ENCODE measurements at places on chromosomes 12 and 14.

DNA sequence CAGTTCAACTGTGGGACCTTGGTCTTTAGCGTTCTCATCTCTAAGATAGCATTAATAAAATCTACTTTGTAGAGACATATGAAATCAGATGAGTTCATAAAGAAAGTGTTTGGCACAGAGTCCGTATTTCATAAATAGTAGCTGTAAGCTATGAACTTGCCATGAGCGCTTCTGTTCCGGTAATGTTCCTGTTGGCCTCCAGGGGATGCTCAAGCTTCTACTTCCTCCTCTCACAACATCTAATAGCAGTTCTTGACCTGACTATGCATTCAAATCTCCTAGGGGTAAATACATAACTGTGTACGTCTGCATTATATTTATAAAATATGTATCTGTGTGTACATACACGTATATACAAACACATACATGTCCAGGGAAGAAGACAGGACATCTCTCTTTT lies 288.2 kb upstream of the TMPO start:
- no peak for DNase-seq

DNA sequence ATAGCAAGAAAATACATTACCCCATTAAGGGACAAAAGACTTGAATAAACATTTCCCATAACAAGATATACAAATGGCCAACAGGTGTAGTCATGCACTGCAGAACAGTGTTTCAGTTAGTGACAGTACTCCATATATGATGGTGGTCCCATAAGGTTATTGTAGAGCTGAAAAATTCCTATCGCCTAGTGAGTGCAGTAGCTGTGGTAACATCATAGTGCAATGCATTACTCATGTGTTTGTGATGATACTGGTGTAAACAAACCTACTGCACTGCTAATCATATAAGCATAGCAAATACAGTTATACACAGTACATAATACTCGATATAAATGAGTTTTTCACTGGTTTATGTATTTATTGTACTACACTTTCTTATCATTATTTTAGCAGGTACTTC lies 168.7 kb downstream of the C12orf75 start:
- DNase-seq: no peak

DNA sequence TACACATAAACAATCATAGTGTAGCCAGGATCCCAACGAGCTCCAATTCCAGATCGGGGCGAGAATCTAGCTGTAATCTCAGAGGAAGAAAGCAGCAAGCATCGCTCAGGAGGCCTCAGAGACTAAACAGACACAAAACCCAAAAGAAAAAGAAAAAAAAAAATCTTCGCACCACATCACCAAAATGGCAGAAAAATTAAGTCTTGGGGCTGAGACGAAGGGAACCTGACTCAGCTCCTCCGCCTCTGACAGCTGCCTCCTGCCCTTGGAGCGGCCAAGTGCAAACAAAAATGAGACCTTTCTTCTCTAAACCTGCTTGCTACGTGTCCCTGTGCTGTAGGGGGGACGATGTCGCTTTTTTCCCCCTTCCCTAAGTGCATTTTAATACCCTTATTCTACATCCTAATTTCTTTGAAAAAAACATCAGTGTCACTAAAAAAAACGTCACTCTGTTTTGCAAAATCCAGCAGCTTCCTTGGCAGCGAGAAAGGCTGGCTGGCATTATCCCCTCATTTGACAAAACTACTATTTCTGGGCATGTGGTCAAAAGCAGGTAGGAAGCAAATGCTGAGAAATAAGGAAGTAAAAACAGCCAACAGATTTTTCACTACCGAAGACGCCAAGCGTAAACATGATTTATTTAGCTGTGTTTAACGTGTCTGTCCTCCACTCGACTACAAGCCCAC lies 30.5 kb downstream of the BCL11B start:
- no peak for DNase-seq

DNA sequence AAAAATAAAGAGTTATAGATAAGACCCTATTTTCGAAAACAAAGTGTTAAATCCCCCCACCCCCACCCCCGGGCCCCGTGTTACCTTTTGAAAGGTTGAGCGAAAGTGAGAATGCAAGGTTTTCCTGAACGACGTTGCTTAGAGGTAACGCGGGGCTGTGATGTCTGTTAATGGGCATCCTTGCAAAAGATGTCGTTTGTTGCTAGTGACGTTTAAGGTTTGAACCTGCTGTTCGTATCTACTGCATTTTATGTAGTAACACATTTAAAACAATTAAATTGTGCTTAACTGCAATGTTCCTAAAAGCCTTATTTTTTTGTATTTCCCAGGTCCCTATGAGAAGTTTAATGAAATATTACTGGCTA lies 1.2 kb downstream of the CPSF6 start:
- no peak for DNase-seq

- DNase-seq: no peak
Measured at GRCh38 chr12:26748741-26749431, 84.1 kb downstream of the ITPR2 start.

GRCh38 chr14:50659327-50659974 lies 8.7 kb downstream of the SAV1 start:
- no peak for DNase-seq

- DNase-seq: no peak
Measured at GRCh38 chr12:93122569-93123091, 193.5 kb upstream of the EEA1 start.

DNA sequence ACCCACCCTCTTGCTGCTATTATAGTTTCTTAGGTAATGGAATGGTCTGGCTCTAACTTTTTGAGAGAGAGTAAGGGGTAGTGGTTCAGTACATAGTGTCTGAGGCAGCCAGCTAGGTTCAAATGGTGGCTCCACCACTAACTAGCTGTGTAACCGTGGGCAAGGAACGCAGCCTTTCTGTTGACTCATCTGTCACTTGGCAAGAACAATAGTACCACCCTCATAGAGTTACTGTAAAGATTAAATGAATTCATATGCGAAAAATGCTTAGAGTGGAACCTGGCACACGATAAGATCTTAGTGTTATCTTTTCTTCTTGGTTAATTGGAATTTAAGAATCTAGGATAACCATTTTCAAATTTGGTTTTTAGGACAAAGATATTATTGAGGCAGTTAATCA lies 14.0 kb downstream of the CCDC62 start:
- DNase-seq: no peak

GRCh38 chr12:49907352-49907751 lies 3.7 kb upstream of the FAIM2 start:
- no peak for DNase-seq

DNA sequence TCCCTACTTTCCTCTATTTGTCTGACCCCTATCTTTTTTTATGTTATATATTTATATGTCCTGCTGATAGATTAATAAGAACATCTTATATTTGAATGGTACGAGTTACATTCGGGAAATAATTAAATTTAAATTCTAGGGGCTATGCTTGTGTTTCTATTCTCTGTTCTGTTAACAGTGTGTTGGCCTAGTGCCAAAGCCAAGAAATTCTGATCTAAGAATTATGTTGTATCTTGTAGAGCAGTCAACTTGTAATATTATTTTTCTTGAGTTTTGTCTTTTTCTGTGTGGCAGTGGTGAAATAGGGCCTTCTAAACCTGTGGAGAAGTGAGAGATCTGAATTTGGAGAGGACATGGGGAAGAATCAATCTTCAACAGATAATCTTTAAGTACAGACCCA lies 9.0 kb upstream of the HSPA2 start:
- DNase-seq: no peak

GRCh38 chr14:66910311-66910840 lies 278.9 kb upstream of the GARIN2 start:
- no peak for DNase-seq

GRCh38 chr12:98162906-98163678 lies 352.3 kb upstream of the TMPO start:
- DNase-seq: no peak

DNA sequence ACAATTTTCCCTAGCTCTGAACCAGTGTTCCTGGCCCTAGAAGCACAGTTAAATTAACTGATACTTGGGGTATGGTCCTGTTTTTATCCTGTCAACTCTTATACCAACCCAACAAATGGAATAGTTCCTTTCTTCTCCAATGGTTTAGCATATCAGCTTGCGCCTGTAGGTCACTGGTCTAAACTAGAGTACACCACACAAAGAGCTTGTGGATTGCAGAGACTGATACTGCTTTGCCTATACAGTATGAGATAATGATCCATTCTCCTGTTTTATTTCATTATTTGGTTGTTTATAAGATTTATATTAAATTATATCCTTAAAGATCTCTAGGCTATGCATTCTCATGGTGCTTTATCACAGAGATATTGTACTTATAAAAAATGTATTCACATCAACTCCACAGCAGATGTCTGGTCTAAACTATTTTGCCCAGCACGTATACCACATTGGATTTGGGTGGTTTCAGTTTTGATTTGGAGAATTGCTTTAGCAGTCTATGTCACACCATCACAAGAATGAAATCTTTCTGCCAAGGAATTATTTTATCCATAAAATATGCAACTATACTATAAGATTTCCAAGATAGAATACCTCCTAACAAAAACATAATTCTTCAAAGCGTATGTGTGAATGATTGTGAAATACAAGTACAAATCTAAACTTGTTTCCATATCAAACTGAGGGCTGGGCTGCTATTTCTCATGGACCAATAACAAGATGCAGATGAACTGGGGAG lies 142.1 kb downstream of the SLC16A7 start:
- DNase-seq: no peak

DNA sequence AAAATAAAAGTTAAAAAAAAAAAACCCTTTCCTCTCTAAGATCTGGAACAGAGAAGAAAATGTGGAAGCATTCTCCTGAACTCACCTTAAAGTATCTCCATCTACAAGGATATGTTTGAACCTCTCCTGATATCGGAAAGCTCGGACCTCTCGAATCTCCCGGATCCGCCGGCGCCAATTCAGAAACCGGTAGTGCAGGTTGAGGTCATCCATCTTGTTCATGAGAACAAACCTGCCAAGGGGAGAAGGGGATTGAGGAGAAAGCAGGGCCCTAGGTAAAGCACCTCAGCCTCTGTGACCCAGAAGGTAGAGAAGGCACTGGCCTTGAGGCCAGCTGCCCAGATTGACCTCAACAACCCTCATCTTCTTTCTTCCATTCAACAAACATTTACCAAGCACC lies 2.2 kb downstream of the SPRYD3 start:
- no peak for DNase-seq

- DNase-seq: no peak
Measured at GRCh38 chr14:72024043-72024407, 91.8 kb downstream of the RGS6 start.

DNA sequence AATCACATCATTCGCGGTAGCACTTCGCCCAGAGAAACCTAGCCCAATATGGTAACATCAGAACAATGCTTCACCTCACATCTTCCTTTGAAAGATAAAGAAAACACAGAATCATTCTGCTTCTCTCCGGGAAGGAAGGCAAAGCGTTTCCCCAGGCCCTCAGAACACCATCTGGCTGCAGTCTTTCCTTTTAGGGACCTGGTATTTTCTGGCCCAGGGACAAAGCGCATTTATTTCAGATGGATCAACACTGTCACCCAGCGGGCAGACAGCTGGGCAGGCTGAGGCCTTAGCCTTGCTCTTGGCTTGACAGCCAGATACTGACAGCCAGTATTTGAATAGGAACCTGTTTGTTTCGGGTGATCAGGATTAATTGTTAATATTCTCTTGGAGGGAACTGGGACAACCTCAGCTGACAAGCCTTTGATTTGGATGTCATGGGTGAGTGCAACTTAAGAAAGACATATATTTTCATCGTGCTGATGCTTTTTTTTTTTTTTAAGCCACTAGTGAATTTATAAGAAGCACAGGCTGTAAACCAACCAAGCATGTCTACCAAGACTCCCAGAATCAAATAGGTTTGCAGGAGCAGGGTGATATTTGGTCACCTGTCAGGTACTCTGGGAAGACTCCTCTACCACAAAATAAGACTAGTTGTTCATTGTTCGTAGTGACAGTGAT lies 118.9 kb downstream of the VEZT start:
- no peak for DNase-seq

DNA sequence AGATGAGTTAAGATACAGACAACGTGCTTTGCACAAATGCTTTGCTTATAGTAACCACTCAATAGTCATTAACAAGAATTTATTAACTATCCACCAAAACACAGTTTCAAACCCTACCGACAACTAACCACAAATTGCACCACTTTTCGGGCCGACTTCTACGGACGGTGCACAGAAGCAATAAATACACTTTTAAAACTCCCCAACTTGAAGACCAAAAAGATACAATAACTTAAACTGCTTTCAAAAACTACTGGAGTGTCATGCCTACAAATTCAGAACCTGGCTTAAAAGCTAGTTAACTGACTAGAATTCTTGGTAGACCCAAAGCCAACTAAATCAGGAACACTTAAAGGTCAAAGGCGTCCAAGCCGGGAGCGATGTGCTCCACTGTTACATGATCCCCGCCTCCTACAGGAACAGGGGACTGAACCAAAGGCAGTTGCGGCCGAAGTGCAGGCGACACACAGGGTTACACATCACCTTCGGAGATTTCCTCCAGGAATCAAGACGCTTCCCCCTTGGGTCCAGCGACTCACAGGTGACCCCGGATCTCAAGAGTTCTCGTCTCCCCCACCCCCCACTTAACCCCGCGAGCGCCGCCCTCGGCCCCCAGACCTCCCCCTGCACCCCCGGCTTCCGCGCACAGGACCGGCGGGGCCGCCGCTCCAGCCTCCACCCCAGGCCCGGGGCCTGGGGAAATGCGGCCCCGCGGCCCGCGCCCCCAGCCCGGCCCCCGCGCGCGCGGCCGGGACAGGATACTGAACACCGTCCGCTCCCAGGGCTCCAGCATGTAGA lies 507 bp downstream of the SPTSSA start:
- DNase-seq: no peak

DNA sequence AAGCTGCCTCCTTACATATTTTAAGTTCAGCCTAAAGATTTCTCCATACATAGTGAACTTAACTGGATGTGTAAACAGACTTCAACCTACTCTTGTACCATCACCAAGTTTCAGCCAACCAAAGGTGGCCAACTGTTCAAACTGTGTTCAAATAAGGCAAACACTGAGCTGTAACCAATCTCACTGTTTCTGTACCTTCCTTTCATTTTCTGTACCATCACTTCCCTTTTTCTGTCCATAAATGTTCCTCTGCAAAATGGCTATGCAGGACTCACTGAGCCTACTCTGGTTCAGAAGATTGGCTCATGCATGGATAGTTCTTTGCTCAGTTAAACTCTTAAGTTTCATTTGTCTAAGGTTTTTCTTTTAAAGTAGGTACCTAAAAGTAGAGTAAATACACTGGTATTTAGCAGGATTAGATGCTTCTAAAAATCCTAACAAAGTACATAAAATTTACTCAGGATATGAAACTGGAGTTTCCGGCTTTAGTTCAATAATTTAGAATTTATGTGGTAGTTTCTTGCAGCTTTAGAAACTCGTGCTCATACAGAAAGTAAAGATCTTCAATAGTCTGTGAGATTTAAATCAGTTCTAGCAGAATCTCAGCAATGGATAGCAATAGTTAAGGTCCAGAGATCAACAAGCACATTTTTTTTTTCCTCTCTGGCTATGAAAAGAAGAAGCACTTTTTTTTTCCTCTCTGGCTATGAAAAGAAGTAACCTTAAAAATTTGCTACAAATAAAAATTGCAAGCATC lies 282.0 kb upstream of the PPFIA2 start:
- DNase-seq: no peak

- no peak for DNase-seq
Measured at GRCh38 chr14:23577004-23577681, 1.4 kb downstream of the JPH4 start.
